CD4-positive, CD25-positive, alpha-beta regulatory T cell (primary cell): ENCODE measurements at places on chromosomes 11 and 22. TPM values are rescaled to one million over a fixed set of nuclear protein-coding genes. Genes with fewer than 3 reads are reported as not detected.

Gene NAALAD2
- not detected for total RNA-seq

Gene OSBP
- 50.9 TPM for total RNA-seq

Gene PLAAT3
- 5.8 TPM for total RNA-seq

Gene EMID1
- total RNA-seq: 1.3 TPM

Gene CTSF
- total RNA-seq: 6.9 TPM

Gene APOBEC3B
- total RNA-seq: 2.1 TPM
